H4 (cell line): ENCODE measurements at places on chromosomes 3 and 15.
A peak's percentile ranks its signal among the peaks of the same experiment; 100 is the strongest.

DNA sequence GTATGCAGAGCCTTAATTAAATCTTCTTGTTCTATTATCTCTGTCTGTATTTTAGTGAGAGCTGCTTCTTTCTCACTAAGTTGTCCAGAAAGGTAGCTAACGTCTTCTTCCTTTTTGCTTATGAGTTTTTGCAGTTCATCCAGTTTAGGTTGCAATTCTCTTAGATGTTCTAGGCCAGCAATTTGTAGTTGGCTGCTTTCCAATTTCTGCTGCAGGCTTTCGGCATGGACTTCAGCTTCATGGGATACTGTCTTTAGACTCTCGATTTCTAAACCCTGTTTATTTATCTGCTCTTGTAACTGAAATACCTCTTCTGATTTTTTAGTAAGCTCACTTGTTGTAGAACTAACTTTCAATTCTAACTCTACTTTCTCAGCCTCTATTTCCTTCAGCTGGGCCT lies 35.5 kb upstream of the HCLS1 start:
- no peak for DNase-seq

- DNase-seq: no peak
Measured at GRCh38 chr15:52857471-52857870, 67.3 kb upstream of the ONECUT1 start.

- DNase-seq: no peak
Measured at GRCh38 chr3:122200661-122201060, 17.2 kb downstream of the CASR start.

DNA sequence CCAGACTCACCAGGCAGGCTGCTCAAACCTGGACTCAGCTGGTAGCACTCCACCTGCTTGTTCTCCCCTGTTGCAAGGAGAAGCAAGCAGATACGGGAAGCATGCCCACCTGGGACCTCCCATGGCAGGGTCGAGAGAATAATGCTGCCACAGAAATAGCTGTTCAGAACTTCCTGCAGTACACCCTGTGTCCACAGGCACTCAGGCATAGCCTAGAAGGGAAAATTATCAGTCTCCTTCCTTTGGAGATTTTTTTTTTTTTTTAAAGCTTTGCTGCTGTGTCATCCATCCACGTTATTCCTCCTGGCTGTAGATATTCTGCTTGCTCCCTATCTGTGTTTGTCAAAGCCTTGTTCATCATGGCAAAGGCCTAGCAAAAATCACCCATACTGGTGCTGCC lies 32.7 kb upstream of the RPS17 start:
- DNase-seq: no peak

- peak; percentile 40 for DNase-seq
Measured at GRCh38 chr15:74497584-74497983, 36.6 kb upstream of the UBL7 start.
